Stimulated activated CD8-positive, alpha-beta memory T cell treated with anti-CD3 and anti-CD28 coated beads, Interleukin-4, amount 100 ng/mL, for 4 hours (primary cell): ENCODE measurements at places on chromosomes 1 and 21.

- DNase-seq, result no peak
These were observed 623.0 kb downstream of the NPHP4 start for GRCh38 chr1:5369223-5369622.

DNA sequence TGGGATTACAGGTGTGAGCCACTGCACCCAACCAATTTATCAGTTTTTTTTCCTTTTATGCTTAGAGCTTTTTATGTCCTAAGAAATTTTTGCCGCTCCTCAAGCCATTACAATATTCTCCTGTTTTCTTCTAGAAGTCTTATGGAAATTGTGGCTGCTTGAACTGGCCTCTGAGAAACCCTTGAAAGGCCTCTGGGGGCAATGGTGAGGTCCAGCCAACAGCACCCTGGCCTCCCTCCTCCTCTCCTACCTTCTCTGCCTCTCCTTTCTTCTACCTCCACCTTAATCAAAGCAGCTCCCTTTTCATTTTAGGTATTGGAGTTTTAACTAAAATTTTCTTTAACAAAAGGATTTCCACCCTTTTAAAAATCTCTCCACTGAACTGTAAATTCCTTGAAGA lies 24.5 kb upstream of the RGS16 start:
- no peak for DNase-seq

- no peak for DNase-seq
These were observed 12.2 kb upstream of the SLC44A3 start for GRCh38 chr1:94807742-94808491.

GRCh38 chr1:114222920-114223319 lies 69.3 kb upstream of the SYT6 start:
- DNase-seq, result no peak

GRCh38 chr1:64186138-64186897 lies 17.1 kb upstream of the UBE2U start:
- DNase-seq, result no peak

DNA sequence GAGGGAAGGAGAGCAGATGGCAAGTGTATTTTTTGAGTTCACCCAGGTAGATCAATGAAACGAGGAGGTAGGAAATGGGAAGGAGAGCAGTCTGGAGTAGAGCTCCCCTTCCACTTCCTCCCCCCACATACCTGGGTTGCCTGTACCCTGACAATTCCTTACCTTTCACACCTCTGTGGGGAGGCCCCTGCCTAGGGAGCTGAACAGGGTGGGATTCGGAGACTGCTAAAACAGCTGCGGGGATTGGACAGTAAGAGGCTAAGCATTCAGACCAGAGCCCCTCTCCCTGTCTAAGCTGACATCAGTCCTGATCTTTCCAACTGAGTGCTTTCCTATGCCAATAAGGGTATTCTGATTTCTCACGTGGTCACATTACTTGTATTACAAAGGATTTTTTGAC lies 14.5 kb downstream of the RCSD1 start:
- no peak for DNase-seq

- no peak for DNase-seq
These were observed 109.0 kb downstream of the ZMYM4 start for GRCh38 chr1:35377555-35377954.

- no peak for DNase-seq
These were observed 75.5 kb upstream of the ANGPTL1 start for GRCh38 chr1:178946416-178946815.

- no peak for DNase-seq
These were observed at the start of gene KRTAP19-8 for GRCh38 chr21:31038376-31038775. Gene KRTAP19-8 (minus strand): TSS chr21:31038476. CDS start chr21:31038443, 33 bp downstream.

DNA sequence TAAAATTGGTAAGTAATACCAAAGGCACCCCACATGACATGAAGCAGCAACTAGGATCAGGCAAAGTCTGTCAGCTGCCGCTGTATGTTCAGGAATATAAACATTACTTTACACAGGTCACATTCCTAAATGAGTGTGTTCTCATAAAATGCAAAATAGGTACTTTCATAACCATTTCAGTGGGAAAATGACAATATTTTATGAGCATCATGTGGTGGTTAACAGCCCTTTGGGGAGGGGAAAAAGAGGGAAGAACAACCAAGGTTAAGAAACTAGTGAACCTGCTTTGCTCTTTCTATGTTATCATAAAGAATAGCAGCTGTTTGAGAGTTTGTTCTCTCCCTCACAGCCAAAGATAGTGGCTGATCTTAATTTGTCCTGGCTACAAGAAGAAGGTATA lies 105.4 kb upstream of the LBR start:
- no peak for DNase-seq

DNA sequence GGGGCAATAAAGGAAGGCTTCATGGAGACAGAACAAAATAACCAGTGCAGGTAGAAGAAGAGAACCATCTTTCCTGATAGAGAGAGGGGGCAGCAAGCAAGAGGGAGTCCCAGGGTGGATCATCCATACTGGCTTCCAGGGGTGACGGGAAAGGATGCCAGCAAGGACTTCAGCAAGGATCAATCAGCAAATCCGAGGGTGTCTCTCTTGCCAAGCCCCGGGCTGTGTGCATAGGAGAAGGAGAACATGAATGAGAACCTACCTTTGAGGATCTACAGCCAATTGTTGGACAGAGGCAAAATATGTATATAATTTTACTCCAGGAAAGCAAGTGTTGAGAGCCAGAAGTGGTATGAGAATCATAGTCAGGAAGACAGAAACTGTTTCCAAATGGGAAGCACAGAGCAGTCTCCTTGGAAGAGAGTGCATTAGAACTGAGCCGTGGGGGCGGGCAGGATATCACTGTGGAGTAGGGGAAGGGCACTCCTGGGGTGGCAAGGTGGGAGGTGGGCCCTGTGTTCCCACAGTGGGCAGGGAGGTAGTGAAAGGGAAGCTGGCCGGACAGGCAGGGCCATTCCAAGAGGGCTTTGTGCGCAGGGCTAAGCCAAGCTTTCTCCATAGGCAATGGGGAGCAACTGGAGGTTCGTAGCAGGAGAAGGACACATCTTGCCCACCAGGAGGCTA lies 1.1 kb upstream of the S100A9 start:
- DNase-seq, result no peak
